ENCODE measurements at places on chromosomes 1 and 21. TPM values are rescaled to one million over a fixed set of nuclear protein-coding genes. Genes with fewer than 3 reads are reported as not detected.

DNA sequence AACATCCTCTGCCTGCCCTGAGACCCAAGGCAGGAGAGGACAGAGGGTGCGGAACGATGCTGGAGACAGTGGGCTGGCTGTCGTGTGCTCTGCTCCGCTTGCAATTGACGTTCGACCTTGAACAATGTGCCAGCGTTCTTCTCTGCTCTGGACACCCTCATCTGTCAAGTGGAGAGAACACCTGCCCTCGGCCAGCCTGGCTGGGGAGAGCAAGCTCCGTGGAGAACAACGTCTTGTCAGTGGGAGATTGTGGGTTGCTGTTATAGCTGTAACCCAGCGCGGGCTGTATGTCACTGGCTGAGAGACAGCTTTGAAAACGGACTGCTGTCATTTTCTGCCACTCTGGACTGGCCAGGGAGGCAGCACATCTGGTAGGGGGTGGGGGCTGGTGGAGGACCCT, 14.7 kb downstream of the KIAA1614 start:
- no peak for DNase-seq

- no peak for DNase-seq
Measured at GRCh38 chr1:30083800-30084464, 639.5 kb downstream of the MATN1 start.

DNA sequence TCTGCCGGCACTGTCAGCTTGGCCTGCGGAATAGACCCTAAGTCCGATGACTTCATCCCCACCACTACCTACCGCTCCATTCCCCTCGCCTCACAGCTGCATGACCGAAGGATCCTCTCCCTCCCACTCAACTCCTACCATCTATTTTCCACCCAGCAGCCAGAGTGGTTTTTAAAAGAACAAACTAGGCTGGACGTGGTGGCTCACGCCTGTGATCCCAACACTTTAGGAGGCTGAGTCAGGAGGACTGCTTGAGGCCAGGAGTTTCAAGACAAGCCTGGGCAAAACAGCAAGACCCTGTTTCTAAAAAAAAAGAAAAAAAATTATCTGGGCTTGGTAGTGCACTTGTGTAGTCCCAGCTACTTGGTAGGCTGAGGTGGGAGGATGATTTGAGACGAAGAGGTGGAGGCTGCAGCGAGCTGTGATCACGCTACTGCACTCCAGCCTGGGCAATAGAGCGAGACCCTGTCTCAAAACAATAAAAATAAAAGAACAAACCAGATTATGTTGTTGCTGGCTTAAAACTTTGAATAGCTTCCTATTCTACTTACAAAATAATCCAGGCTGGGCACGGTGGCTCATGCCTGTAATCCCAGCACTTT, 59.0 kb downstream of the UBIAD1 start:
- no peak for DNase-seq

- DNase-seq = no peak
Measured at GRCh38 chr21:45142469-45143308, 68.3 kb downstream of the ADARB1 start.

- DNase-seq = no peak
Measured at GRCh38 chr1:39980555-39981313, 25.8 kb downstream of the MFSD2A start.

- no peak for DNase-seq
Measured at GRCh38 chr1:200034761-200035396, 7.4 kb downstream of the NR5A2 start.

- no peak for DNase-seq
Measured at GRCh38 chr1:87903242-87903641, 574.6 kb downstream of the LMO4 start.

GRCh38 chr1:242556276-242556675, 31.8 kb upstream of the PLD5 start:
- DNase-seq = no peak

GRCh38 chr1:245686006-245686405, 531.2 kb downstream of the KIF26B start:
- DNase-seq = no peak

DNA sequence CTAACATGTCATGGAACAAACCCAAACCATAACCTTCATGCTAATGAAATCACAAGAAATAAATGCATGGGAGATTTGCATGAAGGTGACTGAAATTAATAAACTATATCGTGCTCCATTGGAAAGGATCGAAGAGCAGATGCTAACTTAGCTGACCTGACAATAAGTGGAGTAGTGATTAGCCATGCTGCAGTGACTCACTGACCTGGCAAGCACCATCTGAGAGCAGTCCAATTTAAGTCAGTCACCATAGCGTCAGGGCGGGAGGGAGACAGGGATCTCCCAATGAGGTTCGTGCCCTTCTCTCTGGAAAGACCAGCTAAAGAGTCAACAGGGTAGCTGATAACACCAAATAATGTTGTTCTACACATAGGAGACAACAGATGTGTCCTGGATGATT, 21.5 kb downstream of the OLIG2 start:
- DNase-seq = no peak

- DNase-seq = no peak
Measured at GRCh38 chr1:20342294-20343148, 51.8 kb downstream of the VWA5B1 start.

DNA sequence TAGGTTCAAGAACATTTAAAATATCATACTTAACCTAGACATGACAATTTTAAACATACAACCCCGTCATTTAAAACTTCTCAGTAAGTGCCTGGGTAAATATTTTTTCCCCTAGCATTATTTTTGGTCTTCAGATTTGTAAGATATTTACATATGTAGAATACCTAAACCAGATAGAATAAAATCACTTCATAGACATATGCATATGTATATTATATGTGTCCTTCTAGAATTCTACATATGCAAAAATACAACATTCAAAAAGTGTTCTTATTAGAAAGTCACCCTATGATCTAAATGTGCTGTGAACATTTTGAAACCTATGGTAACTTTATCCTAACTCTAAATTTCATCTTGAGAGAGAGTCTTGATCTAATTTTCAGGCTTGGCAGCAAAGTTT, 1467.0 kb upstream of the B3GALT2 start:
- DNase-seq = no peak

DNA sequence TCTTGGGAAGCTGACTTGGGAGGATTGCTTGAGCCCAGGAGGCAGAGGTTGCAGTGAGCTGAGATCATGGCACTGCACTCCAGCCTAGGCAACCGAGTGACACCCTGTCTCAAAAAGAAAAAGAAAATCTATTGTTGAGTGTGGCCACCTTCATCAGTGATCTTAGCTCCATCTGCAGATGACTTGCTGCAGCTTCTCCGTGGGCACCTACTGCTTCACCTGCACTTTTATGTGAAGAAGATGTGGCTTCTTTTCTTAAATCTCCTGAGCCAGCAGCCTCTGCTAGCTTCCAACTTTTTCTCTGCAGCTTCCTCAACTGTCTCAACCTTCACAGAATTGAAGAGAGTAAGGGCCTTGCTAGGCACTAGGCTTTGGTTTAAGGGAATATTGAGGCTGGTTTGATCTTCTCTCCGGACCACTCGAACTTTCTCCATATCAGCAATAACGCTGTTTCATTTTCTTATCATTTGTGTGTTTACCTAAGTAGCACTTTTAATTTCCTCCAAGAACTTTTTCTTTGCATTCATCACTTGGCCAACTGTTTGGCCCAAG, 28.0 kb downstream of the AGPAT3 start:
- DNase-seq = no peak

GRCh38 chr1:82323144-82323841, 522.6 kb downstream of the ADGRL2 start:
- DNase-seq = no peak

- no peak for DNase-seq
Measured at GRCh38 chr1:156560585-156561163, 11.7 kb downstream of the IQGAP3 start.

GRCh38 chr1:41915786-41916571, 2.7 kb downstream of the HIVEP3 start:
- no peak for DNase-seq

DNA sequence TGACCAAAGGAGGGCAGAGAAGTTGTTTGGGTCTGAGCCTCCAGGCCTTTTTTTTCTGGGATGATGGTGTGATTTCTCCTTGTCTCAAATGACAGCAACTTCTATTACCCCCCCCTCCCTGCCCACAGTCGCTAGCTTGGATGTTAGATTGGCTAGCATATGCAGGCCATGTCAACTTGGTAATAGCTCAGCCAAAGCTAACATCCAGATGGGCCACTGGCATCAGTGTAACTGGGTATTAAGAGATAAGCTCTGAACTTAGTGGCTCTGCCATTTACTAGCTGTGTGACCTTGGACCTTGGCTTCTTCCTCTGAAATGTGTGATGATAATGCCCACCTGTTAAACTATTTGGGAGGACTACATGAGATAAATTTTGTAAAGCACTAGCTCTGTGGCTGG, 86.9 kb upstream of the TSPAN2 start:
- DNase-seq = no peak

GRCh38 chr1:235782601-235783000, 84.1 kb downstream of the LYST start:
- DNase-seq = no peak

- DNase-seq = no peak
Measured at GRCh38 chr1:182121787-182122186, 60.3 kb upstream of the ZNF648 start.

CD164L2 gene
- not detected for polyA plus RNA-seq

QSOX1 gene
- polyA plus RNA-seq = 26.5 TPM

CYP4A11 gene
- 0.22 TPM for polyA plus RNA-seq

EPHA2 gene
- polyA plus RNA-seq = 8.9 TPM

ZSWIM5 gene
- 0.34 TPM for polyA plus RNA-seq

CLIC6 gene
- polyA plus RNA-seq = not detected

HES4 gene
- 24.1 TPM for polyA plus RNA-seq

SPRR4 gene
- not detected for polyA plus RNA-seq

C1orf167 gene
- 7.2 TPM for polyA plus RNA-seq

SUSD4 gene
- polyA plus RNA-seq = 2.0 TPM

LCE1B gene
- polyA plus RNA-seq = not detected

LEMD1 gene
- polyA plus RNA-seq = not detected

CELF3 gene
- polyA plus RNA-seq = 0.27 TPM

ATAD3C gene
- 0.90 TPM for polyA plus RNA-seq

ARHGEF16 gene
- 0.81 TPM for polyA plus RNA-seq

COL9A2 gene
- polyA plus RNA-seq = 1.2 TPM

PTGS2 gene
- polyA plus RNA-seq = 0.66 TPM

CFHR2 gene
- not detected for polyA plus RNA-seq

NUF2 gene
- polyA plus RNA-seq = 7.7 TPM

FCAMR gene
- polyA plus RNA-seq = not detected
